Cerebellum (tissue), 4 donors: ENCODE measurements at places on chromosomes 13 and 19.
A peak's percentile ranks its signal among the peaks of the same experiment; 100 is the strongest.

GRCh38 chr13:39961036-39961435 is 305.6 kb downstream of the COG6 start:
- DNase-seq, result no peak

DNA sequence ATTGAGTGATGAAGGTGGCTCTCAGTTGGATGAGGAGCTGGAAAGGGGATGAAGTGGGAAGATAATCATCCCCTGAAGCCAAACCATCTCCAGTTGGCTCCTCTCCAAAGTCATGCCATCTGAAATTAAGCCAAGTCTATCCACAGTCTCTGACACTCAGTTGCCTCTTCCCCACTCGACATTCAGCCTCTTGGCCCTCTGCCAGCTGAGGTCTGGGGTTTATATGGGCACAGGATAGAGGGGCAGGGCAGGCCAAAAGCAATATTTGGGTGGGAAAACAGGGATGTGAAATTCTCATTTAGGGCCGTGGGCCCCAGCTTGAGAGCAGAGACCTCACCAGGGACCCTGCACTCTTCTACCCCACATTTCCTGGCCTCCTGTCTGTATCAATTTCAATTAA is 85.9 kb downstream of the SLITRK1 start:
- DNase-seq, result no peak

DNA sequence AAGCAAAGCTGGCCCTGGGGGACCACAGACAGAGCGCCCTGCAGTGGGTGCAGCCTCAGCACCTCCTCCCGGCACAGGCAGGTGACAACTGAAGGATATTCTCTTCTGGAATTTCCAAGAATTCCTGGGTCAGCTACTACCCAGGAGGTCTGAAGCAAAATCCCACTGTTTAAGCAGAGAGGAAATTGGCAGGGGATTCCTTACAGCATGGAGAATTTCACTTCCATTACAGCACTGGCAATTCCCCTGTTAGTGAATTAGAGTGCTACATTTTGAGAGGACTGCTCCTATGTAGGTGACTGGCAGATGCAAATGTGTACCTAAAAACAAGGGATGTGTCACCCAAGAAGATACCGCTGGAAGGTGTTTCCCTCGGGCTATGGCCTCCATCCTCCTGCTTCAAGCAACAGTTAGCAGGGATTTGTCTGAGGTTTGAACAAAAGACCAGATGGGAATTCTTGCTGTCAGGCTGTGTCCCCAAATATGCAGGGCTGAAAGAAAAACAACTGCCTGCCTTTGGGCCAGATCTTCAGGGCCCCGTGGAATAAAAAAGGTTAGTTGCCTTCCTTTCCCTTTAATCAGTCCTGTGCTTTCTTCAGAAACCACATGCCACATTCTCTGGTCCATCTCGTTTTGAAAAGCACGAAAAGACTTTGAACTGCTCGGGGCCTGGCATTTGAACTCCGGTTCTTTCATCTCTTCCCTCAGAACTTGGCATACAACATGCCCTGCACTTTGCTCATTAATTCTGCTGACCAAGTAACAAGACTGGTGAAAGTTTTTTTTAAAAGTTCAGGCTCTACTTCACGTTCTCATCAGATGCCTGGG is 296.4 kb downstream of the DNAJC15 start:
- no peak for DNase-seq

GRCh38 chr13:112968380-112968909 is 569 bp upstream of the MCF2L start:
- peak; percentile 74 for DNase-seq

DNA sequence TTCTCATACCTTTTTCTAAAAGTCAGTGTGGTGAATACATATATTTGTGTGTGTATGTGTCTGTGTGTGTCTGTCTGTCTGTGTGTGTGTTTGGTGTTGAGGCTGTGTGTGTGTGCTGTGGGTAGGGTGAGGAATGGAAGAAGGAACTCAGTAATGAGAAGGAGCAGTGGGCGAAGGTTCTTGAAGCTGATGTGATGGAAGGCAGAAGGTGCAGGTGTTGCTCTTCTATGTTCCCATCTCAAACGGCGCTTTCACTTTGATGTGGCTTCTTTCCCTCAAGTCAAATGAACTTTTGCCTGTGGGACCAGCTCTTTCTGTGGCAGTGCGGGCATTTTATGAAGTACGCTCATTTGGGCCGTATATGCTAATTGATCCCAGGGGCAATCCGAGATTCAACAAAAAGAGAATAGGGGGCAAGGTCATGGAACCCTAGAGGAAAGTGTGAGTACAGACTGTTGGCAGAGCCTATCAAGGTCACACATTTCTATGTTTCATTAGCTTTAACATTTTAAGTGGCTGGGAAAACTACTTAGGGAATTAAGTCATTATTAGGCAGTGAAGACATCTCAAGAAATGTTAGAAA is 15.2 kb downstream of the BIVM start:
- no peak for DNase-seq

DNA sequence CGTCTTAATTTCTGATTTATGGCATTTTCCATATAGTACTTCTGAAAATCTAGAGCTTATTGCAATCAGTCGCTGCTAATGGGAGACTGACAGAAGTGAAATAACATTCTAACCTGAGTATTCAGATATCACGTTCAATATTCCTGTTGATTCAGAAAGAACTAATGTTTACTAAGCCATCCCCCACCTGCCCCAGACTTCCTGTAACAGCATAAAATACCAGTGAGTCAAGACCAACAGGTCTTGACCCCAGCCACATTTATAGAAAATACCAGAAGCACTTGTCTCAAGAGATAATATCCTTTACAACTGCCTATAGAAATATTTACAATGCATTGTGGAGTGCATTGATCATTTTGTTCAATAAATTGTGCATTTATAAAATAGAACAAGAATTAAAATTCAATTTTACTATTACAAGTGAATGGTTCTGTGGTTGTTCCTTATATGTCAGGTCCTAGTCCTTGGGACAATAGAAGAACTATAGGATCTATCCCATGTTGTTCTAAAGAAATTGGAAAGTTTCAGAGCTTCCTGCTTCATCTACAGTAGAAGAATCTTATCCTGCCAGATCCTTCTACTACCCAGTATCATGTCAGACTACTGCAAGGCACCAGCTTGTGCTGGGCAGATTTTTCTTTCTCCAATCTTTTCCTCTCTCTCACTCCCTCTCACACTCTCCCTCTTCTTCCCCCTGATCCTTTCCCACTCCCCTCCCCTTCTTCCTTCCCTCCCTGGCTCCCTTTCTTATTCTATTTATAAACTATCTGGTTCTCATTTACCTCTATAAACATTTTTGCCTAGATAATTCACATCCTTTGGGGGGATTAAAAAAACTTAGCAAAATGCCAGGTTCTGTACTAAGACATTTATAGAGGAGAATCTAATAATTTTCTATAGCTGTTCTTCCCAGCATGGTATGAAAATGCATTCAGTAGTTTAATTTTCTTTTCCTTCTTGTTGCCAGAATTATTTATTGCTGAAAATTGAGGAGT is 629.9 kb downstream of the DIAPH3 start:
- no peak for DNase-seq

DNA sequence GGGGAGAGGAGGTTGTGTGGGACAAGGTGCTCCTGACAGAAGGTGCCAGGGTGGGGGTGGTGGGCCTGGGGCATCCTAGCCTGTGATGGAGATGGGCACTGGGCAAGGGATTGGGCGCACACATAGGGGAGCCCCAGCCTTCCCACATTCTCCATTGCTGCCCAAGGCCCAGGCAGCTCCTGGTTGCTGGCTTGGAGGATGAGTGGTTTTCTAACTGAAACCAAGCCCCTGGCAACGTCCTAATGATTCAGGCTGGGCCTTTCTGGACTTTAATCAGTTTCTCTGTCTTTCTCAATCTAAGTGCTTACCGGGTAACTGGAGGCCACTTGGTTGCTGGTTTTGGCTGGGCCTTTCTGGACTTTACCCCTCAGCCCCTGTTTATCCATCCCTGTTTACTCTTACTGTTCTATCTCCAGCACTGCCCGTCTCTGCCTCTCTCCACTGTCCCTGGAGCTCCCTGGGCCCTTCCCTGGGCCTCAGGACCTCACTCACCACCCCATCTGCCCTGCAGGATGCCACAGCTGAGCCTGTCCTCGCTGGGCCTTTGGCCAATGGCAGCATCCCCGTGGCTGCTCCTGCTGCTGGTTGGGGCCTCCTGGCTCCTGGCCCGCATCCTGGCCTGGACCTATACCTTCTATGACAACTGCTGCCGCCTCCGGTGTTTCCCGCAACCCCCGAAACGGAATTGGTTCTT is 354 bp downstream of the CYP4F3 start:
- DNase-seq, result no peak

DNA sequence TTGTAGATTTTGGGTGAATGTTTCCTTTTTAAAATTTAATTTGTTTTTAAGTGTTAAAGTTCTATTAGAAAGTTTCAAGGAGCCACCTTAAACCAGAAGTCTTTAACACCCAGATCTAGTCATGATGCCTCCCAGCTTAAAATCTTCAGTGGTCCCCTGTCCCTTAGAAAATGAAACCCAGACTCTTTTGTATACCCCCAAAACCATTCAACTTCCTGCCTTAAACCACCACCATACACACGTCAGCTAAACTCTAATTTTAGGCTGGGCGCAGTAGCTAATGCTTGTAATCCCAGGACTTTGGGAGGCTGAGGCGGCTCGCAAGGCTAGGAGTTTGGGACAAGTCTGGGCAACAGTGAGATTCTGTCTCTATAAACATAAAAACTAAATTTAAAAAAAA is 37.9 kb downstream of the N4BP2L1 start:
- DNase-seq, result no peak

- no peak for DNase-seq
Measured at GRCh38 chr19:49565261-49565660, 15.1 kb downstream of the NOSIP start.

GRCh38 chr13:51666374-51666773 is 82.1 kb downstream of the WDFY2 start:
- DNase-seq, result no peak

DNA sequence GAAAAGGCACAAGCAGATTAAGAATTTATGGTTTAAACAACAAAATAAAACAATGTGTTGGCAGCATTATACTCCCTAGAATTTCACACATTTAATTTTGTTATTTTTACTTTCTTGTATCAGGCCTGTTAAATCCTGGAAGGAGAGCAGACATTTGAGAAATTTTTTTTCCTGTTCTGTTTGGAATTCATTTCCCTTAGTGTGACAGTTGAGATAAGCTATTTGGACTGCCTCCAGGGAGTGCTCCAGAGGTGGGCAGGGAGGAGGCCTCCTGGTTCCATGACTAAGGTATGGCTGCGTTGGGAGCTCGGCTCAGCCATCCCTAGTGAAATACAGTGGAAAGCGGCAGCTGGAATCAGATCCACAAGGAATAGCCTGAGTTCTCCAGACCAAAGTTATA is 185.7 kb downstream of the KCNRG start:
- no peak for DNase-seq

- peak; percentile 23 for DNase-seq
Measured at GRCh38 chr19:47228168-47228936, 2.6 kb downstream of the BBC3 start.

DNA sequence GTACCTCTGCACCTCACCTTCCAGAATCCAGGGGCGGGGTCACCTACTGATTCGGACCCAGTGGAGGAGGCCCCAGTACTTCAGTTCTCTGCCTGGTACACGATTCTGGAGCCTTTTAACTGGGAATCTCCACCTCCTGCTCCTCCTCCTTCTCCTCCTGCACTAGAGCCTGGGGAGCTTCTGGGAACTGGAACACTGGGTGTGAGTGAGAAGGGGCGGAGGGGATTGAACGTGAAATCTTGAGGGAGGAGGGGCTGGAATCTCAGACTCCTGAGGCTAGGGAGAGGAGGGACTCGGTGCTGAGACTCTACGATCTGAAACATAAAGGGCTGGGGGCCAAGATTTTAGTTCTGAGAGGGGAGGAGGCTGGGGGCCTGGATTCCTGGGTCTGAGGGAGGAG is at the start of gene KLK8:
TSS of gene KLK8 (minus strand) at position 90 of the 400 bp plus-strand sequence. CDS start 437 bp downstream, outside the sequence.
- DNase-seq, result no peak

DNA sequence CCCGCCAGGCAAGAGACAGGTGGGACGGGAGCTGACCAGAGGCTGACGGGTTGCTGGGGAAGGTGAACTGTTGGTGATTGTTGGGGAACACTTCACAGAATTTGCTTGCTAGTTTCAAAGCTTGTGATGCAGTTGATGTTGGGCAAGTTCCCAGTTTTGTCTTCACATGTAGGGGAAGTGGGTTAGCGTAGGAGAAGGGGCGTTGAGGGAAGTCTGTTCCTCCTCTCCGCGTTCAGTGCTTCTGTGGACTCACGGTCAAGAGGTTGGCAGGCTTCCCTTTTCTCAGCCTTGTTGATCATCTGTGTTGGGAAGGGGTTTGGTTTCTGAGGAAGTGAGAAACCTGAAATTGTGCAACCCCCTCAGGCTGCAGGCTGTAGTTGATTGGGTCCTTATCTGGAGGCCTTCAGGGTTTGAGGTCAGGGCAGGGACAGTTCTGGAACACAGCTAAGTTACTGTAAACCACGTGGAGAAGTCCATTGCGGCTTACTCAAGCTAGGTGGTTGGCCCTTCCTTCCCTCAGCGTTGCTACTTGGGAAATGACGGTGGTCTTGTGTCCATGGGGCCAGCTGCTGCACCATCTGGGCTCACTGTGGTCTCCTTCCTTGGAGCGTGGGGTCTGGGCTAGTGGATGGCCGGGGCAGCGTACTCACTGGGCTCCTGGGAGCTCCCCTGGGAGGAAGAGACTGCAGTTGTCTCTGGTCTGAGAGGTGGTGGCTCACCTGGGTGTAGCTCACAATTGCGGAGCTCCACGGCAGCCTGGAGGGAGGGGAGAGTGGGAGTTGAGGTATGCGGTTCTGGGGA is 7.5 kb downstream of the RPS9 start:
- no peak for DNase-seq

GRCh38 chr13:40579535-40579934 is 86.9 kb downstream of the FOXO1 start:
- no peak for DNase-seq

DNA sequence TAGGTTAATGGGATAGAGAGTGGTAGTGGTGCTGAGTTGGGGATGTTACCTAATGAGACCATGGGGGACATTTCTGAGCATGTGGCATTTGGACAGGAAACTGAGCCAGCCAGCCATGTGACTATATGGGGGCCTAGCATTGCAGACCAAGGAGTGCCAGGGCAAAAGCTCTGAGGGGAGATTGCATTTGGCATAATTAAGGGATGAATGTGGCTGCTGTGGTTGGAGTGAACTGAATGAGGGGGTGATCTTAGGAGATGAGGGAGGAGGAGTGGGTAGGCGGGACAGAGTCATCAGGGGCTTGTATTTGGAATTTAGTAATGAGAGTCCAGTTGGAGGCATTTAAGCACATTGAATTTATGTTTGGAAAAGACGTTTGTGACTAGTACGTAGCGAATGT is 6.6 kb downstream of the PCCA start:
- DNase-seq, result no peak

DNA sequence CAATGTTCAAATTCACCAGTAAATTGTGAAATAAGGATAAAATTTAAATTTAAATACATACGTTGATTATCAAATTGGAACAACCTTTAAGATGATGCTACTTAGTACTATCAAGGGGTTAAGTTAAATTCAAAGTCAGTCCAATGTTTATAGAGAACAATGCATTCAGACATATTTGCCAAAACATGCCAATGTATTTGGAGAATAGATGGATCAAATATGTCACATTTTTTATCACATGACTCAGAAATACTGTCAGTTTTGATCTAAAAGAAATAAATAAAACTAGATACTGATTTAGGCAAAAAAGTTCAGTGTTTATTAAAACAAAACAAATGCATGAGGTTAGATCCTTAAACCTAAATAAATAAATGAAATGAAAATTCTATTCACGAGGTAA is 281.2 kb downstream of the SLITRK5 start:
- no peak for DNase-seq
